ENCODE measurements at places on chromosomes 13 and 19.

DNA sequence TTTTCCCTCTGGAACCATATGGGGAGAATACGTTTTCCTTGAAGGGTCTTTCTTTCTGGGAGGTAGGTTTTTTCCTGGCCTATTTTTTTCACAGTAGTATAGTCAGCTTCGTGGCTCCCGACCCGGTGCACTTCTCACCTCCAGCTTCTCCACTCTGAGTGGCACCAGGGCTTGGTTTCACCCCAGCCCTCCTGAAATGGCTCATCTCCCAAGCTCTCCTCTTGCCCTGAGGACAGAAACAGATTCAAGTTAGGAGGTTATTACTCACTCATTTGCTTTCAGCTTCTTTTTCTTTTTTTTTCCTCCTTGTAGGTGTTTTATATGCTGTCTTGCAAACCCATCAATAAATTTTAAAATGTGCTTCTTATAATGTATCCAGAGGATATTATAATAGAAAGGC lies 199.3 kb downstream of the RFC3 start:
- DNase-seq: no peak

GRCh38 chr19:37342753-37343152 lies 28.1 kb upstream of the ZNF527 start:
- no peak for DNase-seq

DNA sequence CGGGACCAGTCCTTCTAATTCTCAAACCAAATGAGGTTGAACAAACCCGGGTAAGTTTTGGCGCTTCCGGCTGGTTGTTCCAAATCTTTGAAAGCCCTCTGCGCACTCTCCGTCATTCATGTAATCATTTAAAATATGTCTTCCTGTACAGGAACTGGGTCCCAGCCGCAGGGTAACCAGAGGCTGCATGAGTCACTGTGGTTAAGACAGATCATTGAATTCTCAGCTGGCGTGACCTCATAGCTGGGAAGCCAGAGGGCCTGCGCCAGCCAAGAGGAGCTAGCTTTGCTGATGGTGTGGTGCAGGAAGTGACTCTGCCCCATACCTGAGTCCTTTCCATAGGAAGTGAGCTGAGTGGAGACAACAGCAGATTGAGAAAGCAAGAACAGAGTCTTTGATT lies 135.2 kb downstream of the TSHZ3 start:
- DNase-seq: no peak

DNA sequence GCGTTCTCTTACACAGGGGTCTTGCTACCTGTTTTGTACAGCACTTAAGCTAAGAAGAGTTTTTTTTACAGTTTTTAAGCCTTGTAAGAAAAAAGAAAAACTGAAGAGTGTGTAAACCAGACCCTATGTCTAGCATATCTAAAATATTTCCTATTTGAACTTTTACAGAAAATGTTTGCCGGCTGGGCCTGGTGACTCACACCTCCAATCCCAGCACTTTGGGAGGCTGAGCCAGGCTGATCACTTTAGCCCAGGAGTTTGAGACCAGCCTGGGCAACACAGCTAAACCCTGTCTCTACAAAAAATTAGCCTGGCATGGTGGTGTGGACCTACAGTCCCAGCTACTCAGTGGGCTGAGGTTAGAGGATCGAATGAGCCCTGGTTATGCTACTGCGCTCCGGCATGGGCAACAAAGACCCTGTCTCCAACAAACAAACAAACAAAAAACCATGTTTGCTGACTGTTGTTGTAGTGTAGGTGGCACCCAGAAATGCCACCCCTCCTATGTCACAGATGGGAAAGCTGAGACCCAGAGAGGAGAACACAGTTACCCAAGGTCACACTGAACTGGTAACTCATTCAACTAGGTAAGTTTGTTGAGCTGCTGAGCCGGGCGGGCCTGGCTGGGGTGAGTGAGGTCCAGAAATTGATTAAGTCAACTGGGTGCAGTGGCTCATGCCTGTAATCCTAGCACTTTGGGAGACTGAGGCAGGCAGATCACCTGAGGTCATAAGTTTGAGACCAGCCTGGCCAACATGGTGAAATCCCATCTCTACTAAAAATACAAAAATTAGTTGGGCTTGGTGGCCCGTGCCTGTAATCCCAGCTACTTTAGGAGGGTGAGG lies 1.9 kb upstream of the VASP start:
- no peak for DNase-seq

DNA sequence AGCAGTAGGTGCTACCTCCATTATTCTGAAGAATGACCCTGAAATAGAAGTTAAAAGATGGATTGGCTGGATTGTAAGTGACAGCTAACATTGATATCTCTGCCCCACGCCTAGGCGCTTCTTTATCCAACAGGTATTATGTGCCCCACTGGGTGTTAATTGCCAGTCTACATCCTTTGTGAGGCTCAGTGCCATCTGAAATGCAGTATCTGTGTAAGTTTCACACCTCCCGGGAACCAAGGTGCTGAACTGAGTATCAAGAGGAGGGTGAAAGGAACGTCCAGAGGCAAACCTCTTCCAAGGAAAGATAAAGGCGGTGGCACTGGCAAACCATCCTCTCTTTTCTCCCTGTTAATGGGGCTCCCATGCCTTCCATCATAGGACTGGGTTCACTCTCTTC lies 181.1 kb upstream of the UBL3 start:
- DNase-seq: no peak

DNA sequence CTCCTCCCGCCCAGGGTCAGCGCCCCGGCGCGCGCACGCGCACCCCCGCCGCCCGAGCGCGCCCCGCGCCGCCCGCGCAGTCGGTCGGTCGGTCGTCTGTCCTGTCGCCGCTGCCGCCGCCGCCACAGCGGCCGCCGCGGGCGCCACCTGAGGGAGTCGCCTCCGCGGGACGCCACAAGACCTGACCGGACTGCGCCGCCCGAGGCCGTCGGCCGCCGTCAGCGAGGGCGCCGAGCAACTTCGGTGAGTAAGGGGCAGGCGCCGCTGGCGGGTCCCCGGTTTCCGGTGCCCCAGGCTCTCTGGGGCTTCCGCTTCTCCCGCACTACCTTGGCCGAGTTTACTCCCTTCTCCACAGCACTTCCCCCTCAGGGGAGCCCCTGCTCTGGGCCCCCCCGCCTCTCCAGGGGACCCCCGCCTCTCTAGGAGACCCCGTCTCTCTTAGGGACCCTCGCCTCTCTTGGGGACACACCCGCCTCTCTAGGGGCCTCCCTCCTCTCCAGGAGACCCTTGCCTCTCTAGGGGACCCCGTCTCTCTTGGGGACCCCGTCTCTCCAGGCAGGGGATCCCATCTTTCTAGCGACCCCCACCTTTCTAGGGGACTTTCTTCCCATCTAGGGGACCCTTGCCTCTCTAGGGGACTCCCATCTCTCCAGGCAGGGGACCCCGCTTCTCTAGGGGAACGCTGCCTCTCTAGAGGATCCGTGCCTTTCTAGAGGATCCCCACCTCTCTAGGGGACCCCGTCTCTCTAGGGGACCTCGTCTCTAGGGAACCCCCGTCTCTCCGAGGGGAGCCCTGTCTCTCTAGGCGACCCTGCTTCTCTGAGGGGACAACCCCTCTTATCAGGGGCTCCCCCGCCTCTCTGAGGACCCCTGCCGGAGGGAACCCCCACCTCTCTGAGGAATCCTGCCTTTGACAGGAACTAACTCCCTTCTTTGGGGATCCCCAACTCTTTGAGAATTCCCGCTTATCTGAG lies 19.3 kb upstream of the GATAD2A start:
- no peak for DNase-seq

DNA sequence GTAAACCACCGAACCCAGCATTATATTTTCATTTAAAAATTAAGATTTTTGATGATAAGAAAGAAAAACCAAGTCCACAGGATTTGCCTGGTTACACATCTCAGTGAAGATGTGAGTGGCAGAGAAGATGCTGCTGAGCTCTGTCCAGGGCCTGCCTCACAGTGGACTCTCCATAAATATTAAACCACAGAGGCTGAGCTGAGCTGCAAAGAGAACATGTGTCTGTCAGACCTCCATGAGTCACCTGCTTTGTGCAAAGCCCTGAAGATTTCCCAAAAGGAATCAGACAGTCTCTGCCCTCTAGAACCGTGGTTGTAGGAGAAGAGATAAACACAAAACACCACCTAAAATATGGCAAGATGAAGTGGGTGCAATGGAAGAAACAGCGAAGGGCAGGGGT lies 127.2 kb upstream of the TSC22D1 start:
- no peak for DNase-seq

DNA sequence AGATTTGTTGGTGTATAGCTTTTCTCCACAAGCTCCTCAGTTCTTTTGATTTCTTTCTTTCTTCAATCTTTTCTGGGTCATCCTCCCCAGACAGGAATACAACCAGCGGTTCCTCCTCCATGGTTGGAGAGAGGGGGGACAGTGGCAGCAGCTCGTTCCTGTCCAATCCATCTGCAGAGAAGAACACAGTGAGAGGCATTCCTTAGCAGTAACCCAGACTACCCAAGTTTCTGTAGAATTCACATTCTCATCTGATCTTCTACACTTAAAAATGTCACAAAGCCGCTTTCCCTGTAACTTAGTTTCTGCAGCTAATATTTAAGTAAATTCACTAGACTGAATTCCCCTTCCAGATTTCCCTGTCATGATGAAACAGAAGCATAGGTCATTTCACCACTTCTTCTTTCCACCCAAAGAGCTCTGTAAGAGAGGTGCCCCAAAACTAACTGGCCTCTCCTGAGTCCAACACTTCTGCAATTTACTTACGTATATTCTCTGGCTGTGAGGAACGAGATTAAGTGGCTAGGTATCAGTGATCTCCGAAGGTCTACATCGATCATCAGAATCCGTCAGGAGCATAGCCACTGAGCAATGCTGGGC lies 171.9 kb downstream of the TBC1D4 start:
- no peak for DNase-seq

All from NCI-H524 treated with DMSO at 0.1 percent for 48 hours (cell line).